Bone marrow (tissue), 2 donors: ENCODE measurements at places on chromosomes 6 and 20.
A peak's percentile ranks its signal among the peaks of the same experiment; 100 is the strongest.

DNA sequence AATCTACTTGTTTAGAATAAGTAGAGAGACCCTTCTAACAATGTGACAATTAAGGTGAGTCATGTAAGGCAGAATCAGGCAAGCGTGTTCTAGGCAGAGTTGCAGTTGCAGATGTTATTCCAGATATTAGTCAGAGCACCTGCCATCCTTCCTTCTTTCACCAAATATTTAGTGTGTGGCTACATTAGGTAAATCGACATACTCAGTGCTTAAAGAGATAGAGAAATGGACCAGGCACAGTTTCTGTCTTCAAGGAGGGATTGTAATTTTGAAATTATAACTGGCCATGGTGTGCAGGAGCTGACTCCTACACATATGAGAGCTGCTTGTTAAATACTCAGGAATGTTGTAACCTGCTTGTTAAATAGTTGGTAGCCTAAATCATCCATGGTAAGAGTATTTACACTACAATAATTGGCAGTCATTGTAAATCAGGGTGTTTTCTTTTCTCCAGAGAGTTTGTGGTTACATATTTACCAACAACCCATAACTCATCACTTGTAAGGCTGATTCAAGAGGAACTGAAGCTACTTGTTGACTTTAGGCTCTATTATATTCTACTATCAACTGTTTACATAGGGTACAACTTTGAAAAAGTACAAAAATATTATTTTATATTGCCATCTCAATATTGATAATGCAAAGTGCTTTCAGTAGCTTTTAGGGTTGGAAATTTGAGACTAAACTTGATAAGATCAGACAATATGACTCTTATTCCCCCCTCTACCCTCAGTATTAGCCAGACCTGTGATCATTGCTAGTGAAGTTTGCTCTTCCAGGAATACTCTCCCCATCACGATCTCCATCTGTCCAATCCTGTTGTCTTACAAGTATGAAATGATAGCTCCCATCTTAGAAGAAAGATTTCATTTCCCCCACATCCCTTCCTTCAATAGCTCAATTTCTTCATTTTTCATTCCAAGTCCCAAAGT is 607.1 kb downstream of the COL12A1 start:
- no peak for DNase-seq

- DNase-seq = no peak
Measured at GRCh38 chr20:2739042-2739398, 46.4 kb downstream of the EBF4 start.

DNA sequence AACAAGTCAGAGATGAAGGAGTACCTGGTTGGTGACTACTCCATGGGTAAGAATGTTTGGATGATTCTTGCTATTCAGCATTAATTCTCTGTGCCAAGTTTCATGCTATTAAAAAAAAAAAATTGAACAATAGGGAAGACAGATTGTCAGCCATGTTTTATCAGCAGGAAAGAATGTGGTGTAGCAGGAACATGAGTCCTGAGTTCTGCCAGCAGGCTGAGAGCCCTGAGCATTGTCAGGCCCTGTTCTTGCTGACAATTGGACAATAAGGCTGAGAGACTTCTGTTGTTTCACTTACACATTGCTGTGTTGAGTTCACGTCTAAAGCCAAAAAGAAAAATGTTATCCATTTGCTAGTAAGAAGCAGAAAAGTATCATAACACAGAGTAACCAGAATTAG is 70.4 kb upstream of the SMIM28 start:
- DNase-seq = no peak

GRCh38 chr20:11778206-11778570 is 139.5 kb upstream of the BTBD3 start:
- no peak for DNase-seq

- DNase-seq = no peak
Measured at GRCh38 chr20:6959900-6960312, 192.4 kb downstream of the BMP2 start.

- no peak for DNase-seq
Measured at GRCh38 chr6:105428342-105428957, 25.6 kb upstream of the PREP start.

GRCh38 chr6:28380381-28380780 is 19.2 kb downstream of the ZSCAN12 start:
- DNase-seq = no peak

- no peak for DNase-seq
Measured at GRCh38 chr6:142844065-142844755, 100.8 kb downstream of the HIVEP2 start.

- DNase-seq = no peak
Measured at GRCh38 chr20:59938696-59939051, 1.4 kb downstream of the PPP1R3D start.

- DNase-seq = no peak
Measured at GRCh38 chr6:163455552-163455951, 41.0 kb downstream of the QKI start.

- DNase-seq = no peak
Measured at GRCh38 chr20:49405696-49406095, 76.8 kb downstream of the KCNB1 start.

DNA sequence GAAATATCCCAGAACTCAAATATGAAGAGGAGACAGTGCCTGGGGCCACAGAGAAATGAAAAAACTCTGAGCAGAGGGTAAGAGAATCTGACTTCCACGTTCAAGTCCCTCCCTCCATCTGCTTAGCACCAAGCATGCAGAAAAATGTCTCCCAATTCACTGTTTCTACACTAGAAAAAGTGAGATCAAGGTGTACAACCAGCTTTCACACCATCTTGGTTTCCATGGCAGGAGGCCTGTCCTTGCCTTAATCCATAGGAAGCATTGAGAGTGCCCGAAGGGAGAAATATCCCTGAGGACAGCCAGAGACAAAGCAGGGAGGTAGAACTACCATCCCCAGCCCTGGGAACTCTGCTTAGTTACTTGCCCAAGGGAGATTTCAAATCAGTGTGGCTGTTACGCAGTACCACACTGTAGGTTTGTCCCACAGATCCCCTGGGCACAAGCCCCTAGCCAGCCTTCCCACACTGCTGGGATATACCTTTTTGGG is 82.9 kb downstream of the SCML4 start:
- DNase-seq = no peak

DNA sequence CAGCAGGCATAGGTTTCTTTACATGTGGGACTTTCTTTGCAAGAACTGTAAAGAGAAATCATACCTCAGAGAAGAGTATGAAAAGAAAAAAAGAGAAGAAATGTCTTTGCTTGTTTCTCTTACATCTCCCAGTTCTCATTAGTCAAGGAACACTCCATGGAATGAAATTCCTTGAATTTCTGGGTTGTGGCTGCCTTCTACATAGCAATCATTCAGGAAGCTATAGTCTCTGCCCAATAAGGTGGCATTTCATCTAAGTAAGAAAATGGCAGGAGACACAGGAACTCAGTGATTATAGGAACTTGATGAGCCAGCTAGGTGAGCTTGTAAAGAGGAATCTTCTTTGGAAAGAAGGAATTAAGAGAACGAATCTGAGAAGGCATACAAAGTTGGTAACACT is 197.0 kb upstream of the FKBP1C start:
- DNase-seq = no peak

- DNase-seq = no peak
Measured at GRCh38 chr6:154981079-154981870, 13.8 kb upstream of the TIAM2 start.

- peak; percentile 9 for DNase-seq
Measured at GRCh38 chr6:31737315-31737990, 1.1 kb upstream of the CLIC1 start.
